ENCODE measurements at places on chromosomes 12 and 14.

DNA sequence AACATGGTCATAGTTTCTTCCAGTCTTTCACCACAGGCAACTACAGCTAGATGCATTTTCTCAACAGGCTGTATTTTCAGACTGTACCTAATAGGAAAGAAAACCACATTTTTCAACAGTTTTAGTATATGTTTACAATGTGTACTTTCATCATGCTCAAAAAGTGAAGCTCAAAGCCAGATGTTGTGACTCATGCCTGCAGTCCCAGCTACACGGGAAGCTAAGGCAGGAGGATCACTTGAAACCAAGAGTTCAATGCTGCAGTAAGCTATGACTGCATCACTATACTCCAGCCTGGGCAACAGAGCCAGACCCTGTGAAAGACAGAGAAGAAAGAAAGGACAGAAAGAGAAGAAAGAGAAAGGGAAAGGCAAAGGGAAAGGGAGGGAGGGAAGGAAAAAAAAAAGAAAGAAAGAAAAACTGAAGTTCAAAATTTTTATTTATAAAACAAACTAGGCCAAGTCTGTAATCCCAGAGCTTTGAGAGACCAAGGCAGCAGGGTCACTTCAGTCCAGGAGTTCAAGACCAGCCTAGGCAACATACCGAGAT is 25.5 kb downstream of the GXYLT1 start:
- DNase-seq = no peak

DNA sequence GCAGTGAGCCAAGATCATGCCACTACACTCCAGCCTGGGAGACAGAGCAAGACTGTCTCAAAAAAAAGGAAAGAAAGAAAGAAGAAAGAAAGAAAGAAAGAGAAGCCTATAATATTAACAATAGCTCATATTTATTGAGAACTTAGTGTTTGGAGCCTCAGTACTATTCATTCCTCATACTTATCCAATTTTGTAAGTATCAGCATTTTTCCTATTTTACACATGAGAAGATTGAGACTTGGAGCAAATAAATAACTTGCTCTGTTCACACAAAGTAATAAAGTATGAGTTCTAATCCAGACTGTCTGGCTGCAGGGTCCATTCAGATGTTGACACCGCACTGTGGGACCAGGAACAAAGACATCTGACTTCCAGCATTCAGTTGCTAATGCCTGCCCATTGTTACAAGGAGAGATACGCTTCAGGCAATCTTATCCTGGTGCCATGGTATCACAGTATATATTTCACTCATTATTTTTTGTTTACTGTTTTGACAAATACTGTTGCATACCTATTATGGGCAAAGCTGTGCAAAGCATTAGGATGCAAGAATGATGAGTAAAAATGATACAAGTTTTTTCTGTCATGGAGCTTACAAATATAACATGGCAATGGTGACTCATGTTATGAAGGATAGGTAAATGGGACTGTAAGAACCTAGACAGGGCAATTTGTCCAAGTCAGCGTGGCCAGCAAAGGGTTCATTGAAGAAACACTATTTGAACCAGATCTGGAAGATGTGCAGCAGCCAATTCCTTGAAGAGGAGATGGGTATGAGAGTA is 21.4 kb upstream of the TMTC2 start:
- DNase-seq = no peak

- no peak for DNase-seq
Observed at GRCh38 chr12:65902500-65902899, 78.2 kb downstream of the HMGA2 start.

DNA sequence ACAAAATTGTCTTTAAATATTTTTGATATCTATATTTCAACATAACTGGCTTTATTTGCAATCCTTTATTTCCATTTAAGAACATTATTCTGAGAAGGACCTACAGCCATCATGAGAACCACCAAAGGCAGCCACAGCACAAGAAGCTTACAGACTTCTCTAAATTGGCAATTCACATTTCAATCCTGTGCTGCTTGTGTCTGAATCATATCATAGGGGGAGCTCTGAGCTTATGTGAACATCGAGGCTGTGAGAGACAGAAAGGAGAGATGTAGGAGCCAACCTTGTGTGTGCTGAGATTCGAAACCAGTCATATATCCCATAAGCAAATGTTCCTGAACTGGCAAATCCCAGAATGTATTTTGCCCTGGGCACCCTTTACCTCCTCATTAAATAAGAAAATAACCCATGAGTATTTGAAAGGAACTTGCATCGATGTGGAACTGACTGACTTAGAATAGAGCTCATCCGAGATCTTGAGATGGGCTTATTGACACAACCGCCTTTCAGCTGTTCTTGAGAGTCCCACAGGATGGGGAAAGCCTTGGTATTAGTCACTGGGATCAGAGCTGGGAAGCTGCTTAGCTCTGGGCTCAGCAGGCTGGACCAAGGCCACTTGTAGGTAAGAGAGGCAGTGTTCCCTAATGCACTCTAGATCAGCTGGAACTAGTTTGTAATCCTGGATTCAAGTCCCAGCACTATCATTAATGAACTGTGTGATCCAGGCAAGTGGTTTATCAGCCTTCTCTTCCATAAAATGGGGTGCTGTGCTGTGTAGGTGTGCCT is 329.8 kb downstream of the CACNA1C start:
- no peak for DNase-seq

DNA sequence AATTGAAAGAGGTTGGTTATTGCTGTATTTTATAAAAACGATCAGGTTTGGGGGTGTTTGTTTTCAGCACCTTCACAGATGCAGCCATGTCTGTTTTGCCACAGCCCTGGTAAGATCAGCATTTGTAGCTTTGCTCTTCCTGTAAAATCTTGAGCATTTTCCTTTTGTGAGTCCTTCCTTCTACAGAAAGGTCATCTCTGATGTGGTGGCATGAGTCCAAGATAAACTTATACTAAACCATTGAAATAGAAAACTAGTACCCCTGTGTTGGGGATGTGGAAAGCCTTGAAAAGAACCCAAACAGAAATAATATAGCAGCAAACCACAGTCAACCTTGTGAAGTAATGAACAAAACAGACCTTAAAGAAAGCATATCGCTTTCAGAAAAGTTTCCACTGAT is 85.5 kb downstream of the TGFB3 start:
- no peak for DNase-seq

Measured in stimulated activated CD4-positive, alpha-beta T cell treated with anti-CD3 and anti-CD28 coated beads, Interleukin-15, amount 100 ng/mL, for 48 hours (primary cell).